Activated naive CD4-positive, alpha-beta T cell (primary cell): ENCODE measurements at places on chromosomes 3 and 15.

DNA sequence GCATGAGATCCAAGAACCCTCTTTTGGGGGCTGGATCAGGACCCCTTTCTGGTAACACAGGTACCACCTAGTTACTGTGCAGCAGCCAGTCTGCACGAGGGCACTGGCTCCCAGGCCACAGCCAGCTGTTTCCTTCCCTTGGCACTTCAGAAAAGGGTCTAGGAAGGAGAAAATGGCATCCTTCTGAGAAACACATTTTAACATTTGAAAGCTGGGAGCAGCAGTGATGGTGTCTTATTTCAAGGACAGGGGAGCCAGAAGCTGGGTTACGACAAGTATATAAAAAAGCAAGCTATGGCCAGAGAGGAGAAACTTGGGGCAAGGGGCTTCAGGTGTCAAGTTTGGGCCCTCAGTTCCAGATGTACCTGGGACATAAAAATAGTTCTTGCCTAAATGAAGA is 282.8 kb downstream of the CTNNB1 start:
- DNase-seq: no peak

DNA sequence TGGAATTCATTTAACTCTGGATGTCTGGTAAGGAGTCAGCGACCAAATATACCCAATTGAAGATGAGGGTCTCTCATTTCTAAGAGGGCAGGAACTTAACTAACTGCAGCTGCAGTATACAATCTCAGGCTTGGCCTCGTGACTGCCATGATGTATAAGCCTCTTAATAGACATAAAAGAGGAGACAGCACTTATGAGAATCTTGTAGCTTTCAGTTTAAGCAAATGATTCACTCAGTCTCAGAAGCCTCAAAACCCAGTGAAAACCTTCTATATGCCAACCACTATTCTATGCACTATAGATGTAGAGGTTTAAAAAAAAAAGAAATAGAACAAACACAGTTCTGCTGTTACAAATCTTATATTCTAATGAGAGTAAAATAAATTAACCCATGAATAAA is 513.9 kb downstream of the TBL1XR1 start:
- DNase-seq: no peak

GRCh38 chr3:168088106-168088720 is 7.5 kb downstream of the GOLIM4 start:
- no peak for DNase-seq

DNA sequence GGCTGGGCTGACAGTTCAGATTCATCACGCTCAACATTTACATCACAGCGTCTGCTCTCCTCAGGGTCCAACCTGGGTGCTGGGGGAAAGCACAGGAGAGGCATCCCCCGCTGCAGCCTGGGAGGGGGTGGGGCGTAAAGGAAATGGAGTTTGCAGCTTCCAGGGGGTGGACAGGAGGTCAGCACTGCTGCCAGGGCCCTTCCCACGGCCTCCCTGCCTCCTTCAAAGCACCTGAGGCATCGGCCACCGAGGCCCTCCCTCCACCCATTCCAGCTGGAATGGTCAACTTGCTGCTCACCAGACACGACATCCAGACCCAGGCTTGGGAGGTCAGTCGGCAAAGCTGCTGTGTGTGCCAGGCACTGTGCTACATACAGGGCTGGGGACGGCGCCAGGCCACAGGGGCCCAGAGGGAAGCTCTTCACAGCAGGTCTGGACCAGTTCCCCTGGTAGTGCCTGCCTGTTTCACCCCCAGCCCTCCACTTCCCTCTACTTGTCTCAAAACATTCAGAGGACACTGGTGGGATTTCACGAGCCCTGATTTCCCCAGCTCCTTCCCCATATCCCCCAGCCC is 120.7 kb downstream of the ANP32A start:
- DNase-seq: no peak

DNA sequence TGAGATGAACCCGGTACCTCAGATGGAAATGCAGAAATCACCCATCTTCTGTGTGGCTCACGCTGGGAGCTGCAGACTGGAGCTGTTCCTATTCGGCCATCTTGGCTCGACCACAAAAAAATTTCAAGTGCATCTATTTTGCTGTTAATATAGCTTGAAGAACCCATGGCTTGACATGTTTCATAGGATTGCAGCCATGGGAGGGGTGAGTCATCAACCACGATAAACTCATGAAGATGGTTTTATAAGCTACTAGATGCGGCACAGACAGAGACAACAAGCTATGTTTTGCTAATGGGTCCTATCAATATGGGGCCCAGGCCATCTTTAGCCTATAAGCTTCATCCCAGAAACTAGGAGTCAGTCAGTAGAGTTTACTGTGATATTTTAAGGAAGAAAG is 100.4 kb upstream of the PHLDB2 start:
- no peak for DNase-seq

DNA sequence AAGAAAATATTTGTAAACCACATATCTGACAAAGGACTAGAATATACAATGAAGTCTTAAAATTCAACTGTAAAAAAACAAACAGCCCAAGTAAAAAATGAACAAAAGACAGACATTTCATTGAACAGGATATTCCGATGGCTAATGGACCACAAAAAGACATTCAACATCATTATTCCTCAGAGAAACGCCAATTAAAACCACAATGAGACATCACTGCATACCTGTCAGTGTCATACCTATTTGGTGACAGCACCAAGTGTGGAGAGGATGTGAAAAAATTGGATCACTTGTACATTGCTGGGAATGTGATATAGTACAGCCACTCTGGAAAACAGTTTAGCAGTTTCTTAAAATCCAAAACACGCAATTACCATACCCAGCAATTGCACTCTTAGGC is 29.9 kb upstream of the TJP1 start:
- no peak for DNase-seq

GRCh38 chr3:140595295-140595694 is 82.6 kb upstream of the TRIM42 start:
- no peak for DNase-seq

DNA sequence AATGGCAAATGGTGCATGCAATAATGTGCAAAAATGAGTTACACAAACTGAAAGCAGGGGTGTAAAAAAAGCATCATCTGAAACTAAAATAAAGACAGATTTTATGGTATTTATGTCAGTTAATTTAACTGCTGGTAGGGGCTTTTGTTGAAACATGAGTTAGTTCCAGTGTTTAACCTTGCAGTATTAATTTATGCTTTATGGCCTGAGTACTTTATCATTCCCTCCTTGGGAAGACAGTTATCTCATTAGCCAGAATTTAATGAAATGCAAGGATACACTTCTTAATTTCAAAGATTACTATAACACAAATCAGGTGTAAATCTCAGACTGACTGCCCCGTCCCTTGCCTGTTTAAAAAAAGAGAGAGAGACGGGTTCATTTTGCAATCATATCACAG is 240.1 kb upstream of the MEIS2 start:
- DNase-seq: no peak

DNA sequence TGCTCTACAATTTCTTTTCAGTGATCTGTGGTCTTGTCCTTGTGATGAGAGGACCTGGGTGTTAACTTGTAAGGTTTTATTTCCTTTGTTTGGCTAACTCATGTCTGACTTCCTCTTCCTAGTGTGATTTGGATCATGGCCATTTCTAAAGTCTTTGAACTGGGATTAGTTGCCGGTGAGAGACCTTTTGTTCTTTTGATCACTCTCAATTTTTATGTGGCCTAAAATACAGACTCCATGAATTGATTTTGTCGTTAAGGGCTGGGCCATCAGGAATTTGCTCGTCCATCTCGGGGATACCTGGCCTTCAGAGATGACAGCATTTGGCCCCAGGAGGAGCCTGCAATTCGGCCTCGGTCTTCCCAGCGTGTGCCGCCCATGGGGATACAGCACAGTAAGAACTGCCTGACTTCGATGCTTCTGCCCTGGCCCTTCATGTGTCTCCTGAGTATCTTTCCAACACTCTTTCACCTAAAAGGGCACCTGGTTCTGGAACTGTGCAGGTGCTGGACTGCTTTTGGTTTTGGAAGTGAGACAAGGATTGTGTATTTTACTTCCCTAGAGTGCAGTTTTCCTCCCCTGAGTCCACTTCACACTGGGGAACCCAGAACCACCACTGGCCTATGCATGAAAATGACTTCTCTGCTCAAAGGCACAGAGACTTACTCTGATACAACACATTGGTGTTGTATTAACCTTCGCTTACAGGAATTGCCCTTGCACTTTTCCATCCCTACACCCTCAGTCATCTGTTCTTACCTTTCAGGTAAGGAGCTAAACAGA is 13.1 kb upstream of the LRRC2 start:
- DNase-seq: no peak

- no peak for DNase-seq
Observed at GRCh38 chr3:72151465-72152238, 366.7 kb upstream of the PROK2 start.
